ENCODE measurements at places on chromosomes 7 and 10.

GRCh38 chr10:34985823-34986222 is 104.3 kb downstream of the CUL2 start:
- no peak for DNase-seq

- DNase-seq: no peak
These were observed 417.9 kb downstream of the RPS24 start for GRCh38 chr10:78451592-78451991.

- DNase-seq: no peak
These were observed 30.3 kb downstream of the HACD1 start for GRCh38 chr10:17586821-17587234.

DNA sequence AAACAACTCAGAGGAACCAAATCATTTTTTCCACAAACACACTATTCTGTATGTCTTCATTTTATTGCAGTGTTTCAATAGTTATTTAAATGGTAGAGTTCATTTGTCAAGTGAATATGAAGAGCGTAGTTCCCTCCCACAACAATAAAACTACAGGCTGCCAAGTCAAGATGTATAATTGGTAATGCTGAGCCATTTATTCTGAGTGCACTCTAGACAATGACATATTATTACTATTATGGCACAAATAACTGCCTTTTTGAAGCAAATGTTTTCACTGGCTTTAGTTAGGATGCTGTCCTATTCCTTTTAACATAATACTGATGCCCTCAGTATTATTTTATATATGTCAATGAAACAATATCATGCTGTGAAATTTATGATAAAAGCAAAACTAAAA is 102.7 kb upstream of the PCDH15 start:
- DNase-seq: no peak

DNA sequence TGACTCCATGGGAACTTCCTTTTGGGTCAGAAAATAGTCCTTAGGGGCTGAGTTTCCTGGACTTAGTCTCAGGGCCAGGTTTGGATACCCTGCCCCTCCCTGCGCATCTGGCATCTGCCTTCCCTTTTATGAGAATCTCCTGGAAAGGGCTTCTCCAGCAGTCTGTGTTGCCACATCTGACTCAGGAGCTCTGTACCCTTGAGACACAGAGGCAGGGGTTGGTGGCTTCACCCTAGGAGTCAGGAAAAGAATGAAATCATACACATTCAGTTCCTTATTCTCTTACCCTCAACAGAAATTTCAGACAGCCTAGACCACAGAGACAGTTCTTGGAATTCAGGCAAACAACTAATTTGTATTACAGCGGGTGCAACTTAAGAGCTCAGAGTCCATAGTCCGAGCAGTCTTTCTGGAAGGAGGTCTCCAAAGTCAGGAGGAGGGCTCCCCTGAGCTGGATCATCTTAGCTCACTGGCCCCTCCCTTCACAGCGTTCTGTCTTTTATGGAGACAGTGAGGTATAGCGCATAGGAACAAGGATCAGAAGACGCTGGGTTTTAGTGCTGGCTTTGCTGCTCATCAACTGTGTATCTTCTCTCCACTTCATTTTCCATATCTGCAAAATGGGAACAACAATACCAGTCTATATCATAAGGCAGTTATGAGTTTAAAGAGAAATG is 3.0 kb upstream of the PLAU start:
- DNase-seq: no peak

DNA sequence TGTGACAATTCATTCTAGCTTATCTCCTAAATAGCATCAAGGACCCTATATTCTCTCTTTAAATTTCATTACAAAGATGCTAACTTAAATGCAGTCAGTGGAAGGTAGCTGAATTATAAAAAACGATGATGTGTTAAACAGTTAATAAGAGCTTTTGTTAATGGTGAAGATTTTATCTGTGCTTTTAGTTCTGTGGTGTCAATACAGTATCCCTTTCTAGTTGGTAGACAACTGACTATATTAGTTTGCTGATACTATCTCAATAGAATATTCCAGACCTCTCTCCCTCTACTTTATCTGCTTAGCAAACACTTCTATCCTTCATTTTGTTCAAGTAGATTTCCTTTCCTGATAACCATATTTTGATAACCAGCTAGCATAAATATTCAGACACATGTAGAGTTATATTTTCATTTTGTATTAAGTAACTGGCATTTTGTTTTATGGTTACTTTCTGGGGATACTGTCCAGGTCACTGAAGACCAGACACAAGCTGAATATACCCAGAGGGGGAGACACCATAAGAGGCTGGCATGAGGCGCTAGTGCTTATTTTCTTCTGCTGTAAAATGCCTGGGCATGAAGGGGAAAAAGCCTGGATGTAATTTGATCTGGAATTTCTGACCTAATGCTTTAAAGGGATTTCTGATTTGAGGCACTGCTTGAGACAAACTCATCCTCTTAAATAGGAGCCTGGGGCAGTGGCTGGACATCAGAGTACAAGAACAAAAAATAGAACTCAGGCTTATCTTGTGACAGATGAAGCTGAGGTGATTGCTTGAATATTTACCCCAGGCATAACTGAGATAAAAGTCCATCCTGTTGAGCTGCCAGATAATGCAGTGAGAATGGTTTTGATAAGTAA is 197.5 kb downstream of the MALRD1 start:
- no peak for DNase-seq

- no peak for DNase-seq
These were observed 68.9 kb upstream of the FRMD4A start for GRCh38 chr10:14399641-14400040.

- DNase-seq: no peak
These were observed 26.7 kb downstream of the ZSCAN25 start for GRCh38 chr7:99643464-99643863.

GRCh38 chr10:84296091-84296981 is 32.1 kb upstream of the CCSER2 start:
- no peak for DNase-seq

DNA sequence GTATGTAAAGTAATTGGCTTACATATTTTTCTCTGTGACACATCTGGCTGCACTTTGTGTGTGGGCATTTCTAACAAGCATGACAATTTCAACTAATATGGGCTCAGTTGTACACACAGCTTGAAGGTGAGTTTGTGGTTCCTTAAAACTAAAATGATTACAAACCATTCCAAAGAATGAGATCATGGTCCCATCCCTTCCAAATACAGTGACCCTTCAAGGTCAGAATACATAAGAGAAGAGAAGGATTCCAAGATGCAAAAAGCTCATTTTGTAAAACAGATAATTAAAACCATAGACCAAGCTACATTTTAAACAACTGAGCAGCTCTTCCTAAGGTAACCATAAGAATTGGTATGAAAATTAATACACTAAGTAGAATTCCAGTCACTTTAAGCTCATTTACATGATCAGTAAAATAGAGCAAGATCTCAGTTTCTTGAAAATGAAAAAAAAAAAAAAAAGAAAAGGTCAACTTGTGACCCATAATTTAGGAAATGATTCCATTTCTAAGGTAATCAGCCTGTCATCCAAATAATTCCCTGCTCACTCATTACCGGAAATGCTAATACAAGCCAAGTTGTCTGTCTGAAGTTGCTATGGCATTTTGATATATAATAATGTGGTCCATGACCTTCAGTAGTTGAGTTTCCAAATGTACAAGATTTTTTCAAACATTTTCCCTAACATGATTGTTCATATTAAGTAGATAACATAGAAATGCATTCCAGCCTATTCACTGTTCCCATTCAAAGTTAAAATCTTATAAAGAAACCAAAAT is 688.5 kb downstream of the PARD3 start:
- DNase-seq: no peak

GRCh38 chr10:122407375-122408125 is 33.0 kb downstream of the PLEKHA1 start:
- DNase-seq: no peak

GRCh38 chr10:119578355-119578754 is 18.4 kb downstream of the TIAL1 start:
- DNase-seq: no peak

GRCh38 chr10:32846974-32847373 is 111.1 kb downstream of the ITGB1 start:
- DNase-seq: no peak

DNA sequence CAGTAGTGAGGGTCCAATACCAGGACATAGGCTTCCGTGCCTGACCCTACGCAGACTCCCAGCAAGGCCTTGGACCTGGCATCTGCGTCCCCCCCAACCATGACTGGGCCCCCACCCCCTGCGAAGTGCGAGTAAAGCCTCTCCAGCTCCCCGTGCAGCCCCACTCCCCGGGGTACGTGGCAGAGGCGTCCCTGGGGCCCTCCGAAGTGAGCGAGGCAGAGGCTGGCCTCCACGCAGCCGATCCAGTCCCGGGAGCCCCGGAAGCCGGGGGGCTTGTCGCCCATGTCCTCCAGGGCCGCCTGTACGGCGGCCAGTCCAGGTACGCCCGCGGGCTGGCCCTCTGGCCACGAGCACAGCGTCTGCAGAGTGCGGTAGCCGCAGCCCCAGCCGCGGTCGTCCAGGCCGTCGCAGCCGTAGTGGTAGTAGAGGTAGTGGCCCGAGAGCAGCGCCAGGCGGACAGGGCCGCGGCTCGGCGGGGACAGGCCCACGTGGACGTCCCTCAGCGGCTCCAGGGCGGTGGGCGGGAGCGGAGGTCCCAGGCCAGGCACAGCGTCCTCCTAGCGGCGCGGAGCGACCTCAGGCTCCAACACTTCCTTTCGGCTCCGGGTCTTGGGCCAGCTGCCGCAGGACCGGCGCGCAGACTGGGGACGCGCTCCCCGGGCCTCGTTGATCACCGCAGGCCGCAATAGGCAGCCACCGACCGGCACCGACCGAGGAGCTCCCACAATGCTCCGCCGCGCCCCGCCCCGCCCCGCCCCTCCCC is at the start of gene UFSP1:
TSS of gene UFSP1 (minus strand) at position 728 of the 763 bp plus-strand sequence. CDS start at position 284, 444 bp downstream.
- no peak for DNase-seq

GRCh38 chr7:73577627-73578341 is 595 bp downstream of the TBL2 start:
- DNase-seq: no peak

- no peak for DNase-seq
These were observed 53.5 kb upstream of the VIPR2 start for GRCh38 chr7:159198016-159198724.

- DNase-seq: no peak
These were observed 77.6 kb upstream of the MAGI2 start for GRCh38 chr7:79531116-79531515.

DNA sequence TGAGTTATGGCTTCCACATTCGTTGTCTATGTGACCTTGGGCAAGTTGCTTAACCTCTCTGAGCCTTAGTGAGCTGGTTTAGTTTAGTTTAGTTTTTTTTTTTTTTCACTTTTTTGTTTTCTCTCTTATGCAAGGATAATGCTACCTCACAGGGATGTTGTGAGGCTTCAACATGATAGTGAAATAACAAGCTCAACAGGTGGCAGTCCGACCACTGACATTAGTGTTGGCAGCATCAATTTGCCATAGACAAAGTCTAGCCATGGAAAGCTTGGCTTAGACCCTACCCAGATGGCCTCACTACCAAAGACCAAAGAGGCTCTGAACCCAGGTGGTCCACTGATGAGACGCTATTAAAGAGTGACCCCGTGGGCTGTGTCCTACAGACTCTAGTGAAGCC is 27.2 kb upstream of the UNC5B start:
- no peak for DNase-seq

DNA sequence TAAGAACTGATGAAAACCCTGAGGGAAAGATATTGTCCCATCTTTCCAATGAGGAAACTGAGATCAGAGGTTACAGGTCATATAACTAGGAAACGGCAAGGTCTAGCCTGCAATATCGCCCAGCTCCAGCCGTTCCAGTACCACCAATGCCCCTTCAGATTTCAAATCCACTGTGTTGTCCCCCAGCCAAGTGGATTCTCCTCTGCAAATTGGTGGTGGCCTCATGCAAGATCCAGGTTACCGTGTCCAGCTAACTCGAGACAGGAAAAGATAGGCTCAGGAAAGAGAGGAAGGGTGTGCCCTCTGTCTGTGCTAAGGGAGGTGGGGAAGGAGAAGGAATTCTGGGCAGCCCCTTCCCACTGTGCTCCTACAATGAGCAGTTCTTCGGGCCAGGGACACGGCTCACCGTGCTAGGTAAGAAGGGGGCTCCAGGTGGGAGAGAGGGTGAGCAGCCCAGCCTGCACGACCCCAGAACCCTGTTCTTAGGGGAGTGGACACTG is 25.3 kb downstream of the PRSS2 start:
- DNase-seq: no peak

GRCh38 chr7:150406567-150407421 is 27.7 kb downstream of the ZNF775 start:
- DNase-seq: no peak

- DNase-seq: no peak
These were observed 213.7 kb downstream of the GLI3 start for GRCh38 chr7:42023262-42023661.

Measured in activated naive CD4-positive, alpha-beta T cell (primary cell).